GM19239 (cell line): ENCODE measurements at places on chromosomes 11 and 22.

DNA sequence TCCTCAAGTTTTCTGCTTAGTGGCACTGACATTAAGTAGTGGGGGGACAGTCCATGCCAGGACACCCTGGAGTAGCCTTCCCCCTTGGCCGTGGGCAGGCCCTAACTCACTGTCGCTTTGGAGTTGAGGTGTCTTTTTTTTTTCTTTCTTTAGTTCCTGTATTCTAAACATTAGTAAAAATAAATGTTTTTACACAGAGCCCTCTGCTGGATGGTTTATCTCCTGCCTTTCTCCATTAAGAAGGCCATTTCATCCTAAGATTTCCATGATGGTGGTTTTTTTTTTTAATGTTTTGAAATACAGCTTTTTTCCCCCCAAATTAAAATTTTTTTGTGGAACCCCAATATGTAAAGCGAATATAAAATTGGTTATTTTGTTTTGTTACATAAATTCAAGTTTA lies 1.8 kb upstream of the TIGD3 start:
- DNase-seq = no peak

DNA sequence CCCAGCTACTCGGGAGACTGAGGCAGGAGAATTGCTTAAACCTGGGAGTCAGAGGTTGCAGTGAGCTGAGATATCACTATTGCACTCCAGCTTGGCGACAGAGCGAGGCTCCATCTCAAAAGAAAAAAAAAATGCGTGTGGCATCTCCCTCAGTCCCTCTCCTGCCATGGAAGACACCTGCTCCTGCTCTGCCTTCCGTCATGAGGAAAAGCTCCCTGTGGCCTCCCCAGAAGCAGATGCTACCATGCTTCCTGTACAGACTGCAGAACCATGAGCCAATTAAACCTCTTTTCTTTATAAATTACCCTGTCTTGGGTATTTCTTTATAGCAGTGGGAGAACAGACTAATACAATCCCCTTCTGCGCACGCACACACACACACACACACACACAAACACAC lies 249.4 kb downstream of the MN1 start:
- no peak for DNase-seq

DNA sequence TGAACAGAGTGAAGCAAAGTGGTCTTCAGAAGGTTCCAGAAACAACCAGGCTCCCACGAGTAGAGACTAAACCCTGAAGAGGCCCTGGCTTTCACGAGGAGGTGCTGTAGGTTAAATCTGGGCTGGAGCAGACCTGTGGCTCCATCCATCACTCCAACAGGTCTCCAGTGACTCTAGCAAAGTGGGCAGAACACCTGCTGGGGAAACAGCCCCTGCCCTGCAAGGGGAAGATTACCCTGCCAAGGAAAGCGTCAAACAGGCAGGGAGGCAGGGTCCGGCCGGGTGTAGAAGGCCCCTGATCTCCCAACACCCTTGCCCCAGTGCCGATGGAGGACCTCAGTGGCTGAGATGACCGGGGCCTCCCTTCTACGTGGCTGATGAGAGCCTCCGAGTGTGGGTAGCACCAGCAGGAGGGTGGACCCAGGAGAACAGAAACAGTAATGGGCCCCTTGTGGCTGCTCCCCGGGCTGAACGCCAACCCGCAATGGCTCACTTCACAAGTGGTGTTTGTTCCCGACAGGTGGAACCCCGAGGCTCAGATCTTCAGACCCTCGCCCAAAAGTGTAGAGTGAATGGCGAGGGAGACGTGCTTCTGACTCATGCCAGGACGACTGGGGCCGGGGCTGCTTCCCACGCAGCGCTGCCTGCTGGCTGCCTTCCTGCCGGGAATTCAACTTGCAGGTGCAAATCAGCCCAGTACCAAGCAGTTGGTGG lies 112.0 kb downstream of the SHANK2 start:
- DNase-seq = no peak

- no peak for DNase-seq
These were observed 3.0 kb downstream of the PRR5 start for GRCh38 chr22:44705022-44705297.

DNA sequence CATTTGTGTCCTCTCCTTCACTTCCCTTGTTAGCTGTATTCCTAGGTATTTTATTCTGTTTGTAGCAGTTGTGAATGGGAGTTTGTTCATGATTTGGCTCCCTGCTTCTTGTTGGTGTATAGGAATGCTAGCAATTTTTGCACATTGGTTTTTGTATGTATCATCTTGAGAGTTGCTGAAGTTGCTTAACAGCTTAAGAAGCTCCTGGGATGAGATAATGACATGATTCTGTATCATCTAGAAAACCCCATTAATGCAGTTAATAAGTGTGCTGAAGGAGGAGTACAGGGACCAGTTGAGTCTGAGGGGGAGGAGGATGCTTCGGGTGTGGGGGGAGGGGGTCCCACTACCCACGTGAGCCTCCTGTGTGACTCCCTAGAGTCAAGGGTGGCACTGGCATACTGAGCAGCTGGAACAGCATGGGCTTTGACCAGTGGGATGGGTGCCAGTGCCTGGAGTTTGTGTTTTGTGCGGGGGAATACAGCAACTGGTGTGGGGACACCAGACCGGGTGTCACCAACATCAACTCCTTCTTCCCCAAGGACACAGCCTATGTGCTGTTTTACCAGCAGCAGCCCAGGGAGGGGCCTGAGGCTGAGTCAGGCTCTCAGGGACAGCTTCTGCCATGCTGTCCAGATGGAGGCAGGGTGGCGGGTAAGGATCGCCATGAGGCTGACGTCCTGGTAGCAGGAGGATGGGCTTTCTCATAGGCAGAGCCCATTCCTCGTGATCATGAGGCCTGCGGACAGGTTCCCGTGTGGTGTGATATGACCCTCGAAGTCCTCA lies 24.1 kb downstream of the USP35 start:
- no peak for DNase-seq

- DNase-seq = no peak
These were observed 581.1 kb upstream of the ARHGAP42 start for GRCh38 chr11:100105982-100106358.

- DNase-seq = no peak
These were observed 14.8 kb upstream of the MDK start for GRCh38 chr11:46366661-46367161.
